NCI-H1417 (cell line): ENCODE measurements at places on chromosomes 12 and 14.

- no peak for DNase-seq
Measured at GRCh38 chr12:106144847-106145246, 6.1 kb upstream of the NUAK1 start.

DNA sequence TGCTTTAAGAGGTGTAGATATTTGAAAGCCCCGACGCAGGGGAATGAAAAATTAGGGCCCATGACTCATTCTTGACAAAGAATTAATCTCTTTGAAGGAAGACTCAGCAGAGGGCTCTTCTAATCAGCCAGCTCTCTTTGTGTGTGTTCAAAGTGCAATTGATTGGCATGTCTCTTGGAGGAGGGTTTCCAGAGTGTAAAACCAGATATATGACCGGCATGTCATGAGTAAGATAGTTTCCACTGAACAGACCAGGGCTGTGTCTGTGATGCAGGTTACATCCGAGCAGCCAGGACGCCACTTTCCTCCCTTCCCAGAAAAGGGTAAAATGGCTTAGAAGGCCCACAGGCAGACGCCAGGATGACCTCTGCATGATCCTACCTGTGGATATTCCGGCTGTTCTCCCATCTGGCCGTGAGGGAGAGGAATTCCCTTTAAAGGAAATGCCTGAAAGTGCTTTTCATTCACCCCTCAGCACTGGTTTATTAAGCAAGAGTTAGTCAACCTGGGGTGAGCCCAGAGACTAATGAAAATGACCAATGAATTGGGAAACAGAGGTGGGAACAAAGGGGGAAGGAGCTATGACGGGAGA lies 7.2 kb upstream of the KRT75 start:
- no peak for DNase-seq

- DNase-seq, result peak; percentile 68
Measured at GRCh38 chr12:122182887-122183587, at the start of gene LRRC43. Gene LRRC43 (plus strand): TSS chr12:122183123. CDS start chr12:122183145, 22 bp downstream.

DNA sequence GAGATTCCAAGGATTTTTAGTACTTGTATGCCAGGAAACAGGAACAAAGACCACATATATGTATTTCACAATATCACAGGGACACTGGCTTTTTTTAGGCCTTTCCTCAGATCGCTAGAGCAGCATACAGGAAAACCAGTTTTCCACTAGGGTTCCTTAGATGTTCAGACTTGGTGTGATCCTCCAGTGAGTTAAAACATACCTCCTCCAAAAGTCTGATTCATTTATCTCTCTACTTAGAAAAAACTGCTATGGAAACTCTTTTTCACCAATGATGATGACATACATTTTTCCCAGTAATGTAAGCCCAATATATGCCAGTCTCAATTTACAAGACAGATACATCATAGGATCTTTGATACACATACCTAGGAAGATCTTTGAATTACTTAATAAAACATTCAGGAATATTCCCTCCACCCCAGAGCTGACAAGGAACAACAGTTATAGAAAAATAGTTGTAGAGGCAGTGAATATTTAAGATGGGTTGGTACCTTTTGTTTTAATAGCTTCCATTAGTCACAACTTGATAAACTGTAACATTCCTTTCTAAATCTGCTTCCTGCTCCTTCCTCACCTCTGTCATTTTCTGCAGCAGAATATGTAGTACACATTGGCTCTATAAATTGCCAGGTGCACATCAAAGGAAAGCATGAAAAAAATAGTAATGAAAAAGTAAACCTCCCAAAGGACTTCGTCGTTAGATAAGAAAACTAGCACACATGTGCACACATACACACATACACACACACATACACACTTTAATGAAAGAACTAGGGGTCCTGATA lies 27.5 kb downstream of the BCAT1 start:
- DNase-seq, result no peak

DNA sequence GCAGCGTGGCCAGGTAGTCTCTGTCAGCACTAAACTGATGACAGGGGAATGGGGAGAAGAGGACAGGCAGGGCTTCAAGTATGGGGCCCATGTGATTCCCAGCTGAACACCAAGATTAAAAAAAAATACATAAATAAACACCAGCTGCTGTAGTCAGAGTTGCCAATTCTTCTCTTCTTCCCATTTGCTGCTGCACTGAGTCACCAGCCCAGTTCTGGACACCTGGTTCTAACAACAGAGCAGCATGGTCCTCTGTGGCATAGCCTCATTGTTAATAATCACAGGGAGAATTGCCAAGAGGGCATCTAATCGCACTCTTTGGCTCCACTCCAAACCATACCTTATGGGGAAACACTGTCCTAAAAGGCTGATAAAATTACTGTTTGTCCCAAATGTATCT lies 15.1 kb downstream of the PPM1H start:
- peak; percentile 25 for DNase-seq

- DNase-seq, result no peak
Measured at GRCh38 chr12:132449565-132450417, 40.2 kb upstream of the FBRSL1 start.

DNA sequence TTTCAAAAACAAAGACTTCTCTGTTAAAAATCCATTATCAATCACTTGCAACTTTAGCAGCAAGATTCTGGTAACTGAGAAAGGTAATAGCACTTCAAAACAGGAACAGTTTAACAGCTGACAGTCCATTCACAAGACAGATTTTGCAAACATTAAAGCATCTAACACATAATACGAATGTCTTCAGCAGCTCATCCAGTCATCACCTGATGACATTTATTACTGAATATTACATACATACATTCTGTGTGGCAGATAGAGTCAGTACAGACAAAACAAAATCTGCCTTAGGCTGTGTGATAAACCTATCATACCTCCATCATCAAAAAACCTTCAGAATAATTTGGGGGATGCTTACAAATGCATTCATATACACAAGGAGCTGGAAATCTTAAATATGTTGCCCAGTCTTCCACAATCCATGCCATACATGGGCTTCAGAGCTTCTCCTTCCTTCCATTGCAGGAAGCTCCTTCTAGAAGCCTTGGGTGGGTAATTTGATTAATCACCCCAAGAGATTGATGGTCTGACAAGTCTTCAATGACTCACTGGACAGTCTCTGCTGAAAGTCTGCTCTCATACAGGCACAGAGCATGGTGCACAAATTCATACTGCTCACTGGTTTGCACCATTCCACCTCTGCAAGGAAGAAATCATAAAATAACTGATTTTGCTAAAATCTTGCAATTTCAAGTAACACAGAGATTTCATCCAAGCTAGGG lies 1.6 kb upstream of the PTPRB start:
- no peak for DNase-seq

DNA sequence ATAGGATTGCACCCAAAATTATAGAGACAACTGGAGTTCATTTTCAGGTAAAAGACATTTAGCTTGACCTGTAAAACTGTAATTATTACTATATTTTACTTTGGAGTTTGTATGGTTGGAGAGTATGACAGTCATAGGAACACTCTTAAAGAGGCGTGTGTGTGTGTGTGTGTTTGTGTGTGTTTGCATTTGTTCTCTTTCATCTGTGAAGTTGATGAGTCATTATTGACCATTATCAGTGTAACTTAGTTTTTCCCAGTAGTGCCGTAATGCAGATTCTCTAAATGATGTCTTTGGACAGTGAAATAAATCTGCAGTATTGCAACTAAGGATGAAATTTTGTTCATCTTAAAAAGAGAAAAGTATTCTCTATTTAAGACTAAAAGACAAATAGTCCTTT lies 13.0 kb downstream of the WASHC4 start:
- no peak for DNase-seq
